ENCODE measurements at places on chromosomes 11 and 22. TPM values are rescaled to one million over a fixed set of nuclear protein-coding genes. Genes with fewer than 3 reads are reported as not detected.

OR10D3 gene
- not detected for total RNA-seq

SHISA8 gene
- not detected for total RNA-seq

LRRC55 gene
- not detected for total RNA-seq

CBLIF gene
- not detected for total RNA-seq

KDM4D gene
- total RNA-seq: 0.74 TPM

TYR gene
- not detected for total RNA-seq

PATE2 gene
- total RNA-seq: not detected

GAL3ST3 gene
- not detected for total RNA-seq

ABCC8 gene
- total RNA-seq: not detected

AHNAK gene
- total RNA-seq: 313 TPM

OR52H1 gene
- total RNA-seq: 0.30 TPM

OOSP4B gene
- not detected for total RNA-seq

TESMIN gene
- total RNA-seq: 0.30 TPM

RIMBP3C gene
- 0.59 TPM for total RNA-seq

FGF3 gene
- not detected for total RNA-seq

FIBIN gene
- total RNA-seq: 51.4 TPM

APOC3 gene
- not detected for total RNA-seq

NXF1 gene
- 49.2 TPM for total RNA-seq

GLYATL2 gene
- 1.8 TPM for total RNA-seq

OR8D4 gene
- not detected for total RNA-seq

OR10A3 gene
- total RNA-seq: not detected

SYT13 gene
- total RNA-seq: not detected

TRIM51 gene
- total RNA-seq: not detected

ARHGAP8 gene
- total RNA-seq: not detected

KCTD17 gene
- total RNA-seq: 35.8 TPM

OR52M1 gene
- total RNA-seq: not detected

DNAJB7 gene
- not detected for total RNA-seq

SCARF2 gene
- 72.7 TPM for total RNA-seq

P2RX3 gene
- total RNA-seq: not detected

UBQLN3 gene
- total RNA-seq: not detected

SLC25A22 gene
- total RNA-seq: 8.9 TPM

HEPN1 gene
- total RNA-seq: 0.09 TPM

THY1 gene
- 713 TPM for total RNA-seq

BBOX1 gene
- not detected for total RNA-seq

CASP5 gene
- not detected for total RNA-seq

CCDC116 gene
- total RNA-seq: under 0.01 TPM

CHEK2 gene
- 26.8 TPM for total RNA-seq

PKP3 gene
- total RNA-seq: 0.69 TPM

SEC14L2 gene
- total RNA-seq: 44.2 TPM

LRRC10B gene
- total RNA-seq: 0.09 TPM

IRF7 gene
- 6.5 TPM for total RNA-seq

FAM180B gene
- total RNA-seq: not detected

ELMOD1 gene
- 2.8 TPM for total RNA-seq
